ENCODE measurements at places on chromosomes 6 and 20. TPM values are rescaled to one million over a fixed set of nuclear protein-coding genes. Genes with fewer than 3 reads are reported as not detected.

The COX4I2 gene
- not detected for polyA plus RNA-seq

The ARMH2 gene
- polyA plus RNA-seq, result not detected

DNA sequence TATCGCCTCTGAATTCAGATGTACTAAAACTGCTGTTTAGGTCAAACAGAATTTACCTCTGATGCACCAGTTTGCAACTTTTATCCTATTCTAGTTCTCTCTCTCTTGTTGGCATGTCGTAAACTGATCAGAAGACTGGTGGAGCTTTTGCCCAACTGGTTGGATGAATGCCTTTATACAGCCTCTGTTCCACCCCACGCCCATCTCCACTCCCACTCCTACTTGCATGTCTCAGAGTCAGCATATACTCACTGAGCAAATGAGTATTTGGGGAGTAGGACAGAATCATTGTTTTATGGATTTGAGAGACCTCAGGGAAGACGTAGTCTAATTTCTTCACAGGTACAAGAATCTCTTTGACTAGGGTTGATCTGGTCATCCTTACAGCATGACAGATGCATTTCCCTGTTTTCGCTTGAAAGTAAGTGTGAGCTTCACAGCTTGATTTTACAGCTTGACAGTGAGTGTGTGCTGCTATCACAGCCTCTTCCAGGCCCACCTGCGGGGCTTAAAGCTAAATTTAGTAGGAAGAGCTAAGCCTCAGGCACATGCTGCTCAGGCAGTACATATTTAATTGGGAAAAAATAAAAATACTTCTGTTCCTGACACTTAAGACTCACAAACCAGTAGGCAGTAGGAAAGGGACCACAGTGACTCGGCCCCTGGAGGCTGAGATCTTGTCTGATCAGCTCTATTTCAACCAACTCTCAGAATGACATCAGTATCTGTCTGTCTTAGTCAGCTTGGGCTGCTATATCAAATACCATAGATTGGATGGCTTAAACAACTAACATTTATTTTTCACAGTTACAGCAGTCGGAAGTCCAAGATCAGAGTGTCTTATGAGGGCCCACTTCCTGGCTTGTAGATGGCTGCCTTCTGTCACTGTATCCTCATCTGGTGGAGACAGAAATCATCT is 30.4 kb downstream of the TRMT6 start:
- DNase-seq, result no peak

GRCh38 chr6:31597006-31597405 is 4.2 kb upstream of the NCR3 start:
- no peak for DNase-seq
